ENCODE measurements at places on chromosomes 1 and 21.

- no peak for DNase-seq
Measured at GRCh38 chr1:167532375-167532774, 14.0 kb upstream of the CD247 start.

- no peak for DNase-seq
Measured at GRCh38 chr1:209871430-209871829, 43.7 kb downstream of the UTP25 start.

GRCh38 chr21:16532840-16533239 is 803.1 kb downstream of the USP25 start:
- peak; percentile 46 for DNase-seq

DNA sequence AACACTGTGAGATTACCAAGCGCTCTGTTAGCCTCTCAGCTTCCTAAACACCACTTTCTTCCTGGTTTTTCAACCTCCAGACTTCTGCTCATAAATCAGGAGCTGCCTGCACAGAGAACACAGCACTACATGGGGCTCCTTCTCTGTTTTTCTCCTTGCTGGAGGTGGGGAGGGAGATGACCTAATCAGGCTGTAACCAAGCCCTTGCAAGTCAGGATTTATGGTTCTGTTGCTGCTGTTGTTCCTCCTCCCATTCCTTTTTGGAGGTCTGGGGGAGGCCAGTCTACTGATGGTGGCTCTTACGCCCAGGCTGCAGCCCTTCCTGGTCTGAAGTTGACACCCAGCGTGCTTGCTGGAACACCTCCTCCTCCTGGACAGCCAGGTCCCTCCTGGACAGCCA is 80.9 kb upstream of the AJAP1 start:
- DNase-seq = no peak

- peak; percentile 66 for DNase-seq
Measured at GRCh38 chr1:36306902-36307456, 811 bp downstream of the SH3D21 start.

DNA sequence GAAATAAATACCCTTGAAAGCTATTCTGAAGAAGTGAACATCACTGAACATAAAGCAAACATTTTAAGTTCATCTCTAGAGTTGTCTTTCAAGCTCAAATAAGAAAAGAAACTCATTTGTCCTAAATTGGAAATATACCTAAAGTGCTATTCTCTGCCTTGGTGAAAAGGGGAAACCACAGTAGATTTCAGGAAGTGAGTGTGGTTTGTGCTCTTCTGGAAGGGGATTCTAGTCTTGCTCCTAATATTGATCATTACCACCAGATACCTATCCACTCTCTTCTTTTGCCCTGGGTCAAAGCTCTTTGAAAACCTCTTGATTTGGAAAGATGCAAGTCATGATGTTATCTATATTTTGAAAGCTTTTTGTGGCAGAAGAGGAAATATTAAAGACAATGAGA is 798.1 kb downstream of the ADGRL2 start:
- DNase-seq = no peak

DNA sequence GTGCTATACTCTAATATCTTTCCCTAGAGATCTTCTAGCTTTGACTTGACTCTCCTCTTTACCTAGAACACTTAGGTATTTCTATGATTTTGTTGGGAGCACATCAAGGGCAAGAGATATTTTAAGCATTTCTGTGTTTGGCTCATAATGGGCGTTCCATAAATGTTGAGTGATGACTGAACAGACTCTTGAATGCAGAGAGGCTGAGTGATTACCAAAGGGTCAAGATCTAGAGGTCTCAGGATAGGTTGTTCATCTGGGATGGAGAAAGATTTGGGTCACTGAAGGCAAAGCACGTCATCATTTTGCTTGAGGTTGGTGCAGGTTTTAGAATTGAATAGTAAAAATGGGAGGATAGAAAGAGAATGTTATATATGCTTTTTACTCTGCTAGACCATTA is 705.4 kb upstream of the B3GALT2 start:
- no peak for DNase-seq

- DNase-seq = no peak
Measured at GRCh38 chr1:25039229-25039628, 109.2 kb upstream of the RUNX3 start.

- DNase-seq = no peak
Measured at GRCh38 chr1:168135116-168135920, 1.4 kb downstream of the GPR161 start.

GRCh38 chr1:42777852-42778251 is 6.9 kb upstream of the TMEM269 start:
- peak; percentile 69 for DNase-seq

- DNase-seq = no peak
Measured at GRCh38 chr1:19488136-19488535, 2.8 kb upstream of the CAPZB start.

GRCh38 chr1:193486671-193487229 is 300.3 kb upstream of the B3GALT2 start:
- DNase-seq = no peak

DNA sequence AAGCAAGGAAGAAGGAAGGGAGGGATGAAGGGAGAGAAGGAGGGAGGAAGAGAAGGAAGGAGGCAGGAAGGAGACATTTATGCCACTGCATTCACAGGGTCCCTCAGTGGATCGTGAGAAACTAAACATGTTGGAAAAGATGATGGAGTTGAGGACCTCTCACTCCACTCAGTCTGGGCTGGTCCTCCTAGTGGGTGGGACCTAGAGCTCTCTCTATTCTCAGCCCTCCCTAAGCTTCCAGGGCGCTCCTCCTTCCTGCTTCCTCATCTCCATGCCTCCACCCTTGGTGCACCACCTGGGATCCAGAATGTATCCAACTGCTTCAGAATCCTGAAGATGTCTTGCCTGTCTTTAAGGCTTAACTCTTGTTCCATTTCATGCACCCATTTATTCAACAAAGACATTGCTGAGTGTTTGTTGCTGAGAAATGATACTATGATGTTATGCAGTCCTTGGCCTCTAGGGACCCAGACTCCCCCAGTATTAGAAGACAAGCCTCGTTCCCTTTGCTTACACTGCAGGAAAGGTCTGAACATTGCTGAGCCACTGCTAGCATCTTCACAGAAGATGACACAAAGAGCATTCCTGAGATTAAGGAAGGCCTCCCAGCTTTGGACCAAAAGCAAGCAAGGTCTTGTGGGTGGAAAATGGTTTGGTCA is 88.5 kb downstream of the BEND5 start:
- no peak for DNase-seq

DNA sequence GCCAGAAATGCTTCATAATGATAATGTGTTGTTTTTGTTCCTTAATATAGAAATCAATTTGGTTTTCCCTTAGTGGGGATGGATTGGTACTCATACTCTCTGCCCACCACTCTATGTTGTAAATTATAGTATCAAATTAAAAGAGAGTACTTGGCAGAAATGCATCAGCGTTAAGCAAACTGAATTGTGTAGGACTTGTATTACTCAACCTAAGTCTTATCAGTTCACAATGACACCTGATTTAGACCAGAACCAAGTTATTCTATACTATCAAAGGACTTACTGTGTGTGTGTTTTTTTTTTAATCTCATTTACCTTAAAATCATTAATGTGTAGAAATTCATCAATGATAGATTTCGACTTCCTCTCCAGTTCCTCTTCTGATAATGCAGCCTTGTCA is 62.0 kb upstream of the HP1BP3 start:
- DNase-seq = no peak

GRCh38 chr1:60280256-60280655 is 206.7 kb upstream of the C1orf87 start:
- DNase-seq = no peak

DNA sequence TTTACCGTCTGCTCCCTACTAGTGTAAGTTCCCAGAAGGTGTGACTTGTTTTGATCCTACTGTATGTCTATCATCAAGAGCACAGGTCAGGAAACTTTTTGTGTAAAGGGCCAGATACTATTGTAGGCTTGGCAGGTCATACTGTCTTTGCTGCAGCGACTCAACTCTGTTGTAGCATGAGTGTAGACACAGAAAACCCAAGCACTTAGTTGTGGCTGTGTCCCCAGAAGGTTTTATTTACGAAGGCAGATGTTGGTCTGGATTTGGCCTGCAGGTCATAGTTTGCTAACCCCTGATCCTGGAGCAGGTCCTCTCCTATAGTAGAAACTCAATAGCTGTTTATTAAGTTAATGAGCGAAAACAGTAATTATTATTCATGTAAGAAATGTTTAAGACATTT is 365.9 kb upstream of the B3GALT2 start:
- DNase-seq = no peak

DNA sequence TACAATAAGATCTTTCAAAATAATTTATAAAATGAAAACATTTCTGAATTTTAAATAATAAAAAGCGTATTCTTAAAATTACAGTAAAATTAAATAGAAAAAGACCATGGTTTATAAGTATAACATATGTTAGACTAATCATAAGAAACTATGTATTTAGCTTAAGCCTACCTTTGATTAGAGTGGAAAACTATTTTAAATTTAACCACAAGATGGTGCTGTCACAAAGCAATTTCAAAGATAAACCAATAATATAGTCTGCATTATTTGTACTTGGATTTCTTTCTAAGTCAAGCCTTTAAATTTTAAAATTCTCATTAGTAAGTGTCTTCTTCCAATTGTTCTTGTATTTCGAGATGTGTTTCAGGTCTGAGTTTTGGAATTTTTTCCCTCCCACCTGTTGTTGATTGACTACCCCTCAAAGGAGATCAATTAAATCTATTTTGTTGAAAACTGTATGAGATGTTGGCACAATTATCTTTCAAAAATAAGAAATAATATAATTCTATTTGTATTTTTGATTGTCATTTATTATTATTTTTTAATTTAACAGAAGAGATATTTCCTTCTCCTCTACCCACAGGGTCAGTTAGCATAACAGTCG is 459.8 kb downstream of the KCNT2 start:
- peak; percentile 89 for DNase-seq

GRCh38 chr1:218573925-218574324 is 228.8 kb downstream of the TGFB2 start:
- DNase-seq = no peak

- DNase-seq = no peak
Measured at GRCh38 chr1:113652771-113653170, 106.5 kb downstream of the PHTF1 start.

- no peak for DNase-seq
Measured at GRCh38 chr1:191839891-191840290, 318.4 kb upstream of the RGS18 start.

DNA sequence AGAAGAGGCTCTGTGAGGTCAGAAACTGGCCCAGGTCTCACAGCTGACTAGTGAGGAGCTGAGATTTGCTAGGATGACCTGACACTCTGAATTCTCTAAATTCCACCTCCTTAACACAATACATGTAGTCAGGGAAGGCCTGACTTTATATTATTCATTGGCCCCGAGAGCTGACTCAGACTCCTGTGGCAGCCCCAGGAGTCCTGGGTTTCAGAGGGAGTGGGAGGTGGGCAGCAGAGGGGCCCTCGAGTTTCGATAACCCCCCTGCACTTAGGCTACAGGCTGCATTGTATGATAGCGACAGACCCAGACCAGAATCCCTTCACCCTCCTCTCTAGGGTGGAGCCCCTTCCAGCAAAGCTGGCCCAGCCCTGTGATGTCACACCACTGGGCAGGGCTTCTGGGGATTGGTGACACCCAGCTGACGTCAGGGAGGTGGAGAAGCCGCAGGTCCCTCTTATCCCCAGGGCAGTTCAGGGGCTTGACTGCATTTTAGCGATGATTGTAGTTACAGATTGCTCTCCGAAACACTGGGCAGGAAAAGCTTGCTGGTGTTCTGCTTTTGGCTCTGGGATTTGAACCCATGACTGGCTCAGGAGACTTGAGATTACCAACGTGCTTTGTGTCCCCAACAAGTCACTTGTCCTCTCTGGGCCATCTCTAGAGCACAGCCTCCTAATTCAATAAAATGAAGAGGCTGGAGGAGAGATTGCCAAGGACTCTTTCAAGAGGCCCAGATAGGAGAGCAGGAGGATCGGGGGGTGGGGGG is 17.0 kb upstream of the GPR37L1 start:
- DNase-seq = peak; percentile 90

- no peak for DNase-seq
Measured at GRCh38 chr21:27681038-27681437, 714.1 kb upstream of the ADAMTS5 start.

- DNase-seq = peak; percentile 37
Measured at GRCh38 chr1:178124115-178124514, 30.2 kb downstream of the RASAL2 start.

DNA sequence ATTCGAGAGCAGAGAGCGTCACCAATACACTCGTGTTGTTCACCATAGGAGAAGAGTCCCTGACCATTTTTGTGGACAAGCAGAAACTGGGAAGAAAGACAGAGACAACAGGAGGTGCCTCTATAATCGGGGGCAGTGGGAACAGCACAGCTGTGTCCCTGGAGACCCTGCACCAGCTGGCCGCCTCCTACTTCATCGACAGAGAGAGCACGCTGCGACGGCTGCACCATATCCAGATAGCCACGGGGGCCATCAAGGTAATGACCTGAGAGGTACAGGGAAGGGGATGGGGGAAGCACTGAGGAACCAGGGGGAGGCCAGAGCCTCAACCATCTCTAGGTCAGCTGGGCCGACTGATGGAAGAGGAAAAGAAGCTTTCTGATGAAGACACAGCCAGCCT is 86.4 kb downstream of the BRINP2 start:
- DNase-seq = no peak

- DNase-seq = no peak
Measured at GRCh38 chr1:36571106-36571505, 88.4 kb upstream of the CSF3R start.

DNA sequence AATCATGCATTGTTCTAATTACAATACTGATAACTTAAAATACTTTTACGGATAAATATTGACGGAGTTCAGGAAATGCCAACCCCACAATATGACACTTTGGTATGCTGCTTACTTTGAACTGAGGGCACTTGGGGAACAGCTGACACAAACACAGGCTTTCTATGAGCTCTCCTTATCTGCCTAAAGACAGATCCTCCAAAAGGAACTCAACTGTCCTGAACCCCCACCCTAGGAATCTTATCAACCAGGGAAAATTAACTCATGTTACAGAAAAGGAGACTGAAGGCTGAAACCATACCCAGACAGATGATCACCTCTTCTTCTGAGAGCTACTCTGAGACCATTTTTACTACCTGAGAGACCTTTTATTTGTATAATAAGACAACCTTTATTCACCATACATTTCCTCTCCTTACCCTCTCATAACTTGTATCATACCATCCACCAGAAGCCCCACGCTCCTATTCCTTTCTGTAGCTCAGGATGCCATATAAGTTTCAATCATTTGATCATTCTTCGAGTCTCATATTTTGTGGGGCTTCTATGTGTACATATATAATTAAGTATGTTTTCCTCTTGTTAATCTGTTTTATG is 239.5 kb downstream of the FAF1 start:
- peak; percentile 45 for DNase-seq

- peak; percentile 11 for DNase-seq
Measured at GRCh38 chr1:222417264-222417663, 130.6 kb downstream of the HHIPL2 start.

GRCh38 chr1:217919683-217920388 is 288.7 kb downstream of the SPATA17 start:
- DNase-seq = no peak

All from OCI-M1 (cell line).